NK-92 treated with Interleukin-12 subunit alpha and Interleukin-12 subunit beta, amount 100 ng/mL, for 24 hours (cell line): ENCODE measurements at places on chromosomes 2 and 18.

- DNase-seq, result no peak
These were observed 154.3 kb downstream of the EIPR1 start for GRCh38 chr2:3223080-3223923.

DNA sequence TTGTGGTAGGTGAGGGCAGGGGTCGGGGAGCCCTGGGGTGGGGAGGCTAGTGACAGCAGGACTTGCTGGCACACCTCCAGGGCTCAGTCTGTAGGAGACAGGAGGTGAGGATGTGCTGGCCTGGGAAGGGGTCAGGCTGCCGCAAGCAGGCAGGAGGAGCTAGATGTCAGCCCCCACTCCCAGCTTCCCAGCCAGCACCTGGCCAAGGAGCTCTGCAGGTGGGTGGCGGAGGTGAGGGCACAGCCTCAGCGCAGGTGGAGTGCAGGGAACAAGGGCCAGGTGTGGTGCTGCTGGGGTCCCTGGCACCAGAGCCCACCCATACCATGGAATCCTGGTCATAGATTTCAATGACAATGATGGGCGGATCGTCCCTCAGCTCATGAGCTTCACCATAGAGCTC, 2.9 kb downstream of the OTOF start:
- DNase-seq, result no peak

GRCh38 chr2:44429034-44429433, 67.3 kb downstream of the CAMKMT start:
- DNase-seq, result no peak

- no peak for DNase-seq
These were observed 196.0 kb downstream of the LDLRAD4 start for GRCh38 chr18:13414521-13414920.

GRCh38 chr18:25055076-25055475, 296.9 kb downstream of the ZNF521 start:
- DNase-seq, result no peak

DNA sequence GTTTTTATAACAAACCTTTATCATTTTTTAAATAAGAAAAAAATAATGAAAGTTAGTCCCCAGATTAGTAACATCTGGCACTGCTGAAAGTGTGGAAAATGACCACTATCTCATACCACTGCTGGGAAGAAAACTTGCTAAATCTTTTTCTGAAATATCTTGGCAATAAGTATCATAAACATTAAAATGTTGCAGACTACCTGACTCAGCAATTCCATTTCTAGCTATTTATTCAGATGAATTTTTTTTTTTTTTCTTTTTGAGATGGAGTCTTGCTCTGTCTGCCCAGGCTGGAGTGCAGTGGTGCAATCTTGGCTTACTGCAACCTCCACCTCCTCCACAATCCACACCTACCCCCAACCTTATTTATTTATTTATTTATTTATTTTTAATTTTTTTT, 35.3 kb upstream of the SOS1 start:
- no peak for DNase-seq

- DNase-seq, result no peak
These were observed 77.7 kb upstream of the APCDD1 start for GRCh38 chr18:10376731-10377130.

- no peak for DNase-seq
These were observed 86.5 kb downstream of the ZNF516 start for GRCh38 chr18:76408480-76409067.

DNA sequence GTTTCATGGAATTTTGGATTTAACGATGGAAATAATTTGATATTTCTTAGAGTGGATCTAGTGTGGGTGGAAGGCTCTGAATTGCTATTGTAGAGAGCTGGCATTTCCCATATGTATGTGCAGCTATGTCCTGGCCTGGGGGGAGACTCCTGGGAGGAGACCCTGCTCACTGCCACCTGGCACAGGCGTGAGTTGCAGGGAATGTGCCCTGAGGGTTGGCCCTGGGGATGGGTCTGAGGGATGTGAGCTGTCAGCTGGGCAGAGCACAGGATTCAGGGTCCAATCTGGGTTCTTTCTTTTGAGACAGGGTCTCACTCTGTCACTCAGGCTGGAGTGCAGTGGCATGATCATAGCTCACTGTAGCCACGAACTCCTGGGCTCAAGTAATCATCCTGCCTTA, 120.2 kb downstream of the CLIP4 start:
- DNase-seq, result no peak

- no peak for DNase-seq
These were observed 28.6 kb downstream of the KCMF1 start for GRCh38 chr2:84999553-84999955.

DNA sequence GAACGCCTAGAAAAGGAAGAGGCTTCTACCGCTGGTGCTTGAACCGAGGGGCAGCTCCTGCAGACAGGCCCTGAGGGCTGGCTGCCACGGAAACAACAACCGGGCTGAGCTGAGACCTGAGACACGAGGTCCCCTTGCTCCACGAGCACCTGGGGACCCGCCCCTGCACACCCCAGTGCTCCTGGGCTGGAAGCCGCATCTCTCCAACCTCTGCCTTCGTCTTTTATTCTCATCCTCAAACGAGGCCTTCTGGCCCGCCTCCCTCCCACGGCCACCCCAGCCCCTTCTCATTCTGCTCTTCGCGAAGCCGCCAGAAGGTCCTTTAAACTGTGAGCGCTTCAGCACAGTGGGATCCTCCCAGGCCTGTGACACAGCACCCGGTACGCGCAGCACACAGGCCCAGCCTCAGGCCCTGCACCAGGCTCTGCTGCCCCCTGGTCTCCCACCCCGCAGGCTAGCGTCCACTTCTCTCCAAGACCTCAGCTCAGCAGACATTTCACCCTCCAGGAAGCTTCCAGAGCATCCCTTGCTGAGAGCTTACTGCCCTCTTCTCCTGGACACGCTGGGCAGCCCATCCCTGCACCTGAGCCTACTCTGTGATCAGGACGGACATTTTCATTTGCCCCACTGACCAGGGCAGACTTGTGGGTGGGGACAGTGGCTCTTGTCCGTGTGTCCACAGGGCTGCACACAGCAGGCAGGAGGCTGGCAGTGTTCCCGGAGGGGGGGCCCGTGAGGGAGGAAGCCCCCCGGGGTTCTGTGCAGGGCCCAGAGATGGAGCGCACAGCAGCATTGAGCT, 149.7 kb downstream of the PXDN start:
- DNase-seq, result no peak

- no peak for DNase-seq
These were observed 292.3 kb downstream of the ALPK2 start for GRCh38 chr18:58336605-58337004.

GRCh38 chr18:23057096-23057495, 78.2 kb upstream of the CABLES1 start:
- no peak for DNase-seq

GRCh38 chr18:24019641-24020331, 5.2 kb downstream of the TTC39C start:
- DNase-seq, result peak; percentile 35

- DNase-seq, result no peak
These were observed 146.0 kb upstream of the SERTAD2 start for GRCh38 chr2:64799592-64800252.

GRCh38 chr18:22841840-22842239, 91.3 kb upstream of the RBBP8 start:
- DNase-seq, result no peak

DNA sequence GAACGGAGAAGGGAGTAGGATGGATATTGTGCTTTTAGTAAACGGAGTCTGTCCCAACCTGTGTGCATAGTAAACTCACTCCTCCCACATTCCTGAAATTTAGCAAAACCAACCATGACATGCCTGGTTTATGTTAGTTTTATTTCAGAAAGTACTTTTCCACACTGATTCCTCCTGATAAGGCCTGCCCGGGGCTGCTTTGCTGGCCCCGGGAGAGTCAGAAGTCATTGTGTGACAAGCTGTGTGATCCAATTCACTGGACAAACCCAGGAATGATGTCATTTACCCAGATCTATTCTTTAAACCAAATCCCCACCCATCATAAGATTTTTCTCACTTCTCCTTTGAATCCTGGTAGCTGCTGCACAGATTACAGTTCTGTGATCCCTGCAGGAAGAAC, 109.0 kb downstream of the SETBP1 start:
- DNase-seq, result no peak

GRCh38 chr2:73279852-73280251, 4.4 kb downstream of the FBXO41 start:
- DNase-seq, result no peak

DNA sequence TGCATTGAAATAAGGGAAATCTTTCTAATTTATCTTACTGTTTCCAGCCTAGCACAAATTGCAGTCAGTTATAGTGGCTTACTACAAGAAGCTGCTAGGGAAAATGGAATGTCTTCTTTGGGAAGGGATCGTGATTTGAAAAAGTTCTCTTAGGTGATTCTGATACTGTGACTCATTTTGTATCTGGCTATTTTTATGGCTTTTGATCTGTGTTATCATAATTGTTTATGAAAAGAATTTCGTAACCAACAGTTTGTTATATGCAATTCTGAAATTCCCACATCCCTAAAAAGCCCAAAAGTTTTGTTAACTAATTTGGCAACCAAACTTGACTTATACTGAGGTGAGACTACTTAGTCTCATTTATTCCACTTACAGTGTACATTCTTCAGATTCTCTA, 12.4 kb downstream of the PTPN4 start:
- no peak for DNase-seq

GRCh38 chr18:47404845-47405244, 153.4 kb upstream of the SKOR2 start:
- DNase-seq, result no peak

DNA sequence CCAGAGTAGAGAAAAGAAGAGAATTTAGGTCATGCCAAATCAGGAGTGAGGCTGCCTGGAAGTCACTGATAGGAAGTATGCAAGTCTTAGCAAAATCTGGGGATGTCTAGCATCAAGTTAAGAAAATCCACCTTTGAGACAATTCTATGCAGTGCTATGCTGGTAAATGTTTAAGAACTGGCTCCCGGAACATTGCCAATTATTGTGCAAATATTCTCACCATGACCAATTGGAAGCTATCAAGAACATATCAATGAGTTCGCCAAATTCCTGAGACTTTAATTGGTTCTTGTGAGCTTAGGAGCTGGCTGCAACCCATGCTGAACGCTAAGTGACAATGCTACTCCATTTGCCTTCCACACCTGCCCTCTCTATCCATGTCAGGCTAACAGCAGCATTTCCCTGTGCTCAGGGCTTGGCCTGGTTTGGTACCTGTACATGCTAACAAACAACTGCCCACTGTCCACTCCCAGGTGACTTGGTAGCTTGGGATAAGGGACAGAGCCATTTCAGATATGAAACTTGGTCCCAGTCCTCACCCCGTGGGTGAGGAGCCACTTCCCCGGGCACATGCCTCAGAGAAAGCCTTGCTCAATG, 172.9 kb upstream of the KLHL29 start:
- DNase-seq, result no peak

- DNase-seq, result no peak
These were observed 332.7 kb downstream of the LRRTM1 start for GRCh38 chr2:79971807-79972206.

- no peak for DNase-seq
These were observed 23.0 kb downstream of the CYTIP start for GRCh38 chr2:157420771-157421323.

DNA sequence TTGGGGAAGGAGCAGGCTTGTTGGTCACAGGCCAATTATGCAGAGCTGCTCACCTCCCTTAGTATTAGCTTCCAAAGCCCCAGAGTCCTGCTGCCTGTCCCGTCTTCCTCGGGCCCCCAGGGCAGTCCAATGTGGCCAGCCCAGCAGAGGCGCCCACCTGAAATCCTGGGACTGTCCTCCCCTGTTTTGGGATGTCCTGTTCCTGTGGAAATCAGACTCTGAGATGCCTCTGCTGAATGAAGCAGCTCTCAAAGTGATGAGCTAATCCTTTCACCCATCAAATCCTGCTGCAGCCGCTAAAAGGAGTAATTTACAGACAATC, 105.3 kb downstream of the CABLES1 start:
- DNase-seq, result no peak

DNA sequence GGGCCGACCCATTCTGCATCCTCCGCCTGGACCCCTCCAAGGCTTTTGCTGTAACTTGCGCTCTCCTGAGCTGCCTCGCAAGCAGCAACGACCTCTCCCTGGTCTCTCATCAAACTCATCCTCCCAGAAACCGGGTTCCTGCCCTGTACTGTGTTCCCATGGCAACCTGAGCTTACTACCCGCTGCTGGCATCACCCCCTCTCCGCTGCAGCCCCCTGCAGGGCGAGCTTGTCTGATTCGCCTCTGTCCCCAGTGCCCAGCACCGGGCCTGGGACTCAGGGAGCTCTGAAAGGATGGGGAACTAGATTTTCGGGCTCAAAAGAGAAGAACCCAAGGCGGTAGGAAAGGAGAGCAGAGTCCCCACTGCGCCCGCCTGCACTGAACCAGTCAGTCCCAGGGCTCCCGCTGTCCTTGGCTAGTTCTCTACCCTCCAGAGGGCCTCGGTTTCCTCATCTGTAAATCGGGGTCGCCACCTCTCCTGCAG, 463 bp downstream of the HS1BP3 start:
- no peak for DNase-seq

DNA sequence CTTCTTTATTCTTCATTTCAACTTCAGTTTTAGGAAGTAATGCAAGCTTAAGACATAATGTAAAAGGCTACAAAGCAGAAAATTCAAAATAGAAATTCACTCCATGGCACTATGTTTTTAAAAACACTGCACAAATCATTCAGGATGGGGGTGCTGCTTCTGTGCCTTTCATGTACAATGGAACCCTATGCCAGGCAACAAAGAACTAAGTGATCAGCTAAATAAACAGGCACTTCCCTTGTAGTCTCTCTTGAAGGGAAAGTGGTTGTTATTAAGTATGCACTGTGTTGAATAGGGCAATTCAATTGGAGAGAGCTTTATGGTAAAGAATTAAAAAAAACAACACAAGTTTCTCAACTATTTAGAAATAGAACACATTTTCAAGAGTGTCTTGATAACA, 10.9 kb upstream of the ERBB4 start:
- DNase-seq, result no peak

DNA sequence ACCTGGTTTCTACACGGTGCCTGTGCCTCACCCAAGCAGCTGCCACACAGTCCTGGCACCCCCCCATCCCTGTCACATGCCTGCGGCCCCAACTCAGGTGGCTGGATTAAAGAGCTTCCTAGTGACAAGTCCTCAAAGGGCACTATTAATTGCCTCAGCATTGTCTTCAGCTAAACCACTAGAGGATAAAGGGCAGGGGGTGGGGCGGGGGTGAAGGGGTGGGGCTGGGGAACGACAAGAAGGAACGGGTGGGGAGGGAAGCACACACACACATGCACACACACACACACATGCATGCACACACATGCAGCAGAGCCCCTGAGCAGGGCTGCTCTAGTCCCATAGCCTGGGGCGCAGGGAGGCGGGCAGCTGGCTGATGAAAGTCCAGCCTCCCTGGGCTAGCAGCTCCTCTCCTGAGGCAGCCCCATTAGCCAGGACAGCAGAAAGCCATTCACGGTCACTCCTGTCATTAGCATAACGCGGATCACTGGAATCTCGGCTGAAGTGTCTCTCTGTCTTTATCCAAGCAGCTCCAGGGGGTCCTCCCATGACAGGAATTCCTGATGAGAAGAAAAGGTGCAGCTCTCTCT, 7.4 kb upstream of the TEX261 start:
- no peak for DNase-seq
